Upper lobe of left lung (tissue), 6 donors: ENCODE measurements at places on chromosomes 7 and 10. TPM values are rescaled to one million over a fixed set of nuclear protein-coding genes. Genes with fewer than 3 reads are reported as not detected.

DNA sequence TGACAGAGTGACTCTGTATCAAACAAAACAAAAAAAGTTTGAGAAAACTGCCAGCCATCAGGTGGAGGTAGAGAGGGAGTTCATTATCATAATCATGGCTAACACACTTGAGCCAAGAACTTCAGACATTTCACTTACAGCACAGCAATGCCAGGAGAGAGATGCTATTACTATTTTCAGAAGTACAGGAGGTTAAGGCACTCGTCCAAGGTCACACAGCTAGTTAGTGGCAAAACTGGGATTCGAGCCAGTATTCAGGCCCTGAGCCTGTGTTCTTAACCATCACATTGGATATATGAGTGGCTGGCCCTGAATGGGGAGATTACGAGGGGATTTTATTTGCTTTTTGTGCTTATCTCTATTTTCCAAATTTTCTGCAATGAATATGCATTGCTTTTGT, 24.8 kb upstream of the UNC5B start:
- no peak overlapping the region for H3K4me3 ChIP-seq
- no peaks in the 10 kb centered on the region for H3K27me3 ChIP-seq
- H3K27ac ChIP-seq: no peak overlapping the region
- DNase-seq: no peak

DNA sequence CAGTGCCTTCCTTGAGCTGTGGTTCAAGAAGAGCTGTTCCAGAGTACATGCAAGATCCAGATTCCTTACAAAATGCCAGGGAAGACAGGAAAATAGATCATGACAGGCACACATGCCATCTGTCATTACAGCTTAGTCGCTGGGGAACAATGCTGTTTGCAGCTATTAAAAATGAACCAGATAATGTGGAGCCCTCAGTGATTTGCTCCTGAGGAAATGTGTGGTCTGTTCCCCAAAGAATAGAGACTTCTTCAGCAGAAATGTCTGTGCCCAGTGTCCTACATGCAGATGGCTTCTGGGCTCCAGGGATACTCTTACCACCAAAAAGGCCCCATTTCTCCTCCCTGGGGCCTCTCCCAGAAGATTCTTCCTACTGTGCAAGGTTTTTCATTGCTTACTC, 627.9 kb downstream of the SORCS3 start:
- no peaks in the 10 kb centered on the region for H3K36me3 ChIP-seq
- H3K27ac ChIP-seq: no peak overlapping the region
- no peak for DNase-seq
- H3K4me1 ChIP-seq: no peaks in the 10 kb centered on the region
- no peaks in the 10 kb centered on the region for H3K27me3 ChIP-seq

Gene ITPRID1
- 0.30 TPM for total RNA-seq

DNA sequence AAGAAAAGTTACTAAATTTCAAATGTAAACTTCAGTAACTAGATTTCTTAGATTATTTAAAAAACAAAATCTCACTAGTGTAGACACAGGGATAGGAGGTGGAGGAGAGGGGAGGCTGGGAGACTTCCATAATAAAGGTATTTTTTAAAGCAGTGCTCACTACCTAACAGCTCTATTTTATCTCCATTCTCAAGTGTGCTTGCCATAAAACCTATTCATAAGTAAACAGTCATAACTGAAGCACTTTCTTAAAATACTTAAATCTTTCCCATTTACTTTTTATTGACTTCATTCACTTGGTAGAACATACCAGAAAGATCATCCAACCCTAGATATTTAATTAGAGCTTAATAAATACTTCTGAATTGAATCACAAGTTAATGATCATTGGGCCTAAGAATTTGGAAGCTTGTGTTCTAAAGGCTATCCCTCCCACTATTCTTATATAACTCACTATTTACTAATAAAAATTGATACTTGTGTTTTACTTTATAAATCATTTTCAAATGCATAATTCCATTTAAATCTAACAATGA, 107.4 kb downstream of the SNX13 start:
- no peaks in the 10 kb centered on the region for H3K4me1 ChIP-seq
- no peak for DNase-seq
- H3K4me3 ChIP-seq: no peak overlapping the region
- H3K36me3 ChIP-seq: no peaks in the 10 kb centered on the region

- no peak for DNase-seq
- peaks cover 19% of the 10 kb centered on the region for H3K4me1 ChIP-seq
- H3K27me3 ChIP-seq: no peaks in the 10 kb centered on the region
- no peaks in the 10 kb centered on the region for H3K36me3 ChIP-seq
Measured at GRCh38 chr10:7559386-7559785, 107.4 kb downstream of the ITIH5 start.

DNA sequence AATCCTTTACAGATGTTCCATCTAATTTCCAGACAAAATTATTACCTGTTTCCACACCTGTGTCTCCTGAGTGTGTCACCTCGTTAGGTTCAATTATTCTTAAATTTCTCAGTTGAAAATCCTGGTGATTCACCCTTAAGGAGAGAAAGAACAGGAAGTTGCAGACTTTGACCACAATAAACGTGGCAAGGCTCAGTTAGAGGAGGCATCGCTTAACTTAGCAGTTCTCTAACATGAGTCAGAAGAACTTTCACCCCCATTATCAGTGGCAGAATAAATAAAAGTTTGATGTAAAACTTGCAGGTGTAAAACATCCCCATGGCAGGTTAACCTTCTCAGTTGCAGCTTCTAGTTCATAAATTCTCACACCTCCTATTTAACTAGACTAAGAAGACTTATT, 8.3 kb downstream of the XPNPEP1 start:
- H3K27me3 ChIP-seq: no peaks in the 10 kb centered on the region
- H3K4me3 ChIP-seq: no peak overlapping the region

Gene SLIT1
- 0.30 TPM for total RNA-seq

DNA sequence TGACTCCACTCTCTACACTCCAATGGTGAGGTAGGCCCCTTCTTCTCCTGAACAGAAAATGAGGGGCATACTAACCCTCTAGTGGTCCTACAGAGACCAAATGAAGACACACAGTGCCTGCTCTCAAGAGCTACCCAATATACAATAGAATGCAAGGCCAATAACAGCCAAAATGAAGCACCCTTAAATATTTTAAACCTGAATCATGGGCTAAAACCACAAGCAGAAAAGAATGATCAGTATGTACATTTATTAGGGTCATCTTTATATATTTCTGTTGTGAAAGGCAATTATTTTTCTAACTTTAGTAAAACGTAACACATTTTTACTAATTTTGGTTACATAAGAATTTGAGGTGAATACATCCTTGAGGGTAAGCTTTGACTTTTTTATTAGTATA, 49.9 kb upstream of the COL1A2 start:
- DNase-seq: no peak
- no peak overlapping the region for H3K4me3 ChIP-seq
- H3K4me1 ChIP-seq: no peaks in the 10 kb centered on the region
- H3K27me3 ChIP-seq: no peaks in the 10 kb centered on the region
- H3K27ac ChIP-seq: no peak overlapping the region
- no peaks in the 10 kb centered on the region for H3K36me3 ChIP-seq

DNA sequence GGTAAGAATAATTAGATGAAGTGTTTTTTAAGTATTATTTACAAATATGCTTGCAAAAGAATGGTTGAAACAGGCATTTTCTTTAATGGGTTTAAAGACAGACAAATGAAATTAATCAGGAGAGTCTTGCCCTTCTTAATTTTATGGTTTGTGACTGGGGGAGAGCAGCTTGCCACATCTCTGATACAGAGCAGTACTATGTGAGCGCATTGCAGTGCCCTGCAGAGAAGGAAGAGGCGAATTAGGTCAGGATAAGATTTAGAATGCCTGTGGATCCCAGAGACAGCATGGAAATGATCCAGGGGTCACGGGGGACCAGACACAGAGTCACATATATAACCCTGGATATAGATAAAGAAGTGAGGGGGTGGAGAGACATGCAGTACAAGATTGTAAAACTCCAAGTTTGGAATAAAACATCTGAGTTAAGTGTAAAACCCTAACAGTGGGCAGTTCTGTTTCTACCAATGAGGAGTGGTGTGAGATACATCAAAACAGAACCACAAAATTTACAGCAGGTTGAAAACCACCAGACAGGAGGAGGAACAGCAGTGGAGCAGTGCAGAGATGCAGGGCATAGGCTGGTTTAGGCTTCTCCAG, 125.5 kb downstream of the FAM204A start:
- H3K4me1 ChIP-seq: no peaks in the 10 kb centered on the region
- no peak overlapping the region for H3K4me3 ChIP-seq
- DNase-seq: no peak
- H3K27ac ChIP-seq: no peak overlapping the region
- no peaks in the 10 kb centered on the region for H3K27me3 ChIP-seq

- H3K27ac ChIP-seq: no peak overlapping the region
- H3K4me3 ChIP-seq: no peak overlapping the region
- DNase-seq: no peak
- no peaks in the 10 kb centered on the region for H3K4me1 ChIP-seq
- no peaks in the 10 kb centered on the region for H3K36me3 ChIP-seq
- H3K27me3 ChIP-seq: no peaks in the 10 kb centered on the region
Measured at GRCh38 chr10:49152663-49153062, 18.8 kb upstream of the FAM170B start.

Gene MSMB
- total RNA-seq: not detected

DNA sequence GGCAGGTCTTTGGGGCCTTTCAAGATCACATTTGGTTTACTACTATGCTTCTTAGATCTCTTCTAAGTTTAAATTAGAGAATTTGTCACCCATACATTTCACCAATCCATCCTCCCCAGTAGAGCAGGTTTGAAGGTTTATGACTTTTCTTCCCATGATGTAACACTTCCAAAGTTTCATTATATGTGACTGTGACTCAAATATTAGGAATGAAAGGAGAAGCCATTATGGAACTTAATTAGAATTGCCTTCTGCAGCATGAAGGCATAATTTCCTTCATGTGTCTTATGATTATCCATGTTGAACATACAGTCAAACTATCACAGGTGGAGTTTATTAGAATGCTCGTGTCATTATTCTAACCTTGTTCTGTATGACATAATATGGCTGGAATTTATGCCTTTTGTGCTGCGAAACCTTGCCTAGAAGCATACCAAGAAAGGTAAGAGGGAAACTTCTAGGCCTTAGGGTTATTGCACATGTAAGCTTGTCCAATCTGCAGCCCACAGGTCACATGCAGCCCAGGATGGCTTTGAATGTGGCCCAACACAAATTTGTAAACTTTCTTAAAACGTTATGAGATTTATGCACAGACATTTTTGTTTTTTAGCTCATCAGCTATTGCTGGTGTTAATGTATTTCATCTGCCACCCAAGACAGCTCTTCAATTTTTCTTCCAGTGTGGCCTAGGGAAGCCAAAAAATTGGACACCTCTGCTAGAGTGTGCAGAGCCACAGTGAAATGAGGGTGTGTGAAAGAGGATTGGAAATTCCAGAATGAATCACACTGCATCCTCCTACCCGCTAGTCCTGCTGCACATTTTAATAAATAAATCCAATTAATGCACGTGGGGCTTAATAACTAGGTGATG, 133.6 kb downstream of the TMEM26 start:
- no peaks in the 10 kb centered on the region for H3K36me3 ChIP-seq
- DNase-seq: no peak
- no peaks in the 10 kb centered on the region for H3K27me3 ChIP-seq
- no peak overlapping the region for H3K27ac ChIP-seq
- no peaks in the 10 kb centered on the region for H3K4me1 ChIP-seq

DNA sequence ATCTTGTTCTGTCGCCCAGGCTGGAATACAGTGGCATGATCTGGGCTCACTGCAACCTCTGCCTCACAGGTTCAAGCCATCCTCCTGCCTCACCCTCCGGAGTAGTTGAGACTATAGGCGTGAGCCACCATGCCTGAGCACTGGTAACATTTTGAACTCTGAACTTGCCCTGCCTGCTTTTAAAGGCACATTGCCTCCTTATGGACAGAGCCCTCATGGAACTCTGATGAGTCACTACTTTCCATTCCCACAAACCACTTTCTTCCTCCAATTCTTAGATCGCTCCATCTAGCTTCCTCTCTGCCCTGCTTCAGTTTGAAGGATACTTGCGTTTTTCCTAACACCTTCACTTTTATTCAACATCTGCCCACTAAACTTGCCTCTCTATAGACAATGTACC, 38.1 kb downstream of the PRPS1L1 start:
- no peak overlapping the region for H3K27ac ChIP-seq
- no peaks in the 10 kb centered on the region for H3K4me1 ChIP-seq
- H3K4me3 ChIP-seq: no peak overlapping the region
- H3K27me3 ChIP-seq: no peaks in the 10 kb centered on the region

- H3K27ac ChIP-seq: no peak overlapping the region
- no peaks in the 10 kb centered on the region for H3K4me1 ChIP-seq
- no peaks in the 10 kb centered on the region for H3K36me3 ChIP-seq
- no peaks in the 10 kb centered on the region for H3K27me3 ChIP-seq
- no peak overlapping the region for H3K4me3 ChIP-seq
Measured at GRCh38 chr7:7490003-7490402, 45.7 kb downstream of the COL28A1 start.
